ENCODE measurements at places on chromosomes 11 and 22.

GRCh38 chr11:12993626-12994025 is 15.5 kb upstream of the RASSF10 start:
- H3K27me3 ChIP-seq: no peaks in the 10 kb centered on the region
- DNase-seq: peak; percentile 74
- H3K27ac ChIP-seq: no peak overlapping the region

DNA sequence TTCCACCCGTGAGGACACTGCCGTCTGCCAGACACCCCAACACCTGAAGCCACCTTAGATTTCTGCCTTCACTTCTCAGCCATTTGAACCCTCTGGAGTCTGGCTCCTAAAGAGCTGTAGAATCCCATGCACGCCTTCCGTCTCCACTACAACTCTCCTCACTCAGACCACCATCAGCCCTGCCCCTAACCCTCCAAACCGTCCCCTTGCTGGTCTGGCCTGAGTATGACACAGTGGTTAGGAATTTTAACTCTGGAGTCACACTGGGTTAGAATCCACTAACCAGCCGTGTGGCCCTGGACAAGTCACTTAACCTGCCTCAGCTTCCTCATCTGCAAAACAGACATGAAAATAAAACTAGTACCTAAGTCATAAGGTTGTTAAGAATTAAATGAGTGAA is 3.0 kb downstream of the CNIH2 start:
- peaks cover 26% of the 10 kb centered on the region for H3K36me3 ChIP-seq
- no peak overlapping the region for H3K4me3 ChIP-seq
- H3K27ac ChIP-seq: no peak overlapping the region
- H3K4me1 ChIP-seq: peaks cover 5% of the 10 kb centered on the region
- no peak for DNase-seq

DNA sequence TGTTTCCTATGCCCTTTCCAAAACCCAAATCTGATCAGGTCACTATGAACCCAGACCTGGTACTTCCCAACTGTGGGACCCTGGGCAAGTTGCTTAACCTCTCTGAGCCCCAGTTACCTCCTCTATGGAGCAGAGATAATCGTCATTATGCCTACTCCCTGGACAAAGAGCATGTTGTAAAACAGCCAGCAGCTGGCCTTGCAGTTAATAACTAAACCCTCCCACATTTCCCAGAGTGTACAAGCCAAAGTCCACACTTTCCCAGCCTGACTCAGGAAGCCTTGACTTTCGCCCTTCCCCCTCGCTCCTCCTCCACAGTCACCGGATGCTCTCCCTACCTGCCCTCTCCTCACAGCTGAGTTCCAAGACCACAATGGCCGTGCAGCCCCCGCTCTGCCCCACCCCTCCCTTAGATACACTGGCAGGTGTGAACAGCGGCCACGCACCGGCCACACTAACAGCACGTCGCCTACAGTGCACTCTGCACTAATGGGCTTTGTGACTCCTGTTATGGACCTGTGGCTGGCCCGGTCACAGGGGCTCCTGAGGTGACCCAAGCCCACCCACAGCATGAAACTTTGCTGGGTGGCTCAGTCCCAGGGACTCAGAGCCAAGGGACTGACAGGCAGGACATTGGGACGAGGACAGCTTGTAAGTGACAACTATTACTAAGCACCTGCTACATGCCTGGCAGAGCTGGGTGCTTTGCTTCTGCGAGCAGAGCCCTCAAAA is 15.6 kb upstream of the MFNG start:
- peak overlapping the region; percentile 7 for H3K27ac ChIP-seq
- no peaks in the 10 kb centered on the region for H3K27me3 ChIP-seq
- no peak overlapping the region for H3K4me3 ChIP-seq

GRCh38 chr11:7609015-7609414 is 64.3 kb downstream of the CYB5R2 start:
- no peak overlapping the region for H3K27ac ChIP-seq
- no peaks in the 10 kb centered on the region for H3K27me3 ChIP-seq
- H3K36me3 ChIP-seq: peaks cover 5% of the 10 kb centered on the region
- peak overlapping the region; percentile 48 for H3K4me3 ChIP-seq

DNA sequence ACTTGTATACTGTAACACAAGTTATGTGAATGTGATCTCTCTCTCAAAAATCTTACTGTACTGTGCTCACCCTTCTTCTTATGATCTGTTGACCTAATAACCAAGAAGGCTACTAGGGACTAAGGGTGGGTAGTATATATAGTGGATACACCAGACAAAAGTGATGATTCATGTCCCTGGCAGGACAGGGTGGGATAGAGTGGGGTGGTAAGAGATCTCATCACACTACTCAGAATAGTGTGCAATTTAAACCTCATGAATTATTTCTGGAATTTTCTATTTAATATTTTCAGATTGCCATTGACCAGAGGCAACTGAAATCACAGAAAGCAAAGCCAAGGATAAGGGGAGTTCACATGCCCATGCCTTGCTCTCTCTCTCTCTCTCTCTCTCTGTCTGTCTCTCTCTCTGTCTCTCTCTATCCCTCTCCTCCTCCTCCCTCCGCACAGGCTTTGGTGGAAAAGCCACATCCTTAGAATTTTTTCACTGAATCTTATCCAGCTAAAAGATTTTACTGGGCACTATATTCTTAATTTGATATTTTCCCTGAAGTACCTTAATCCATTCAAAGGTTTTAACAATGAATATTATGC is 12.0 kb upstream of the STK33 start:
- H3K4me3 ChIP-seq: no peak overlapping the region
- DNase-seq: no peak
- no peaks in the 10 kb centered on the region for H3K4me1 ChIP-seq
- H3K27ac ChIP-seq: no peak overlapping the region

GRCh38 chr11:68506908-68507307 is 46.4 kb downstream of the PPP6R3 start:
- H3K27me3 ChIP-seq: no peaks in the 10 kb centered on the region
- no peak overlapping the region for H3K27ac ChIP-seq
- no peak overlapping the region for H3K4me3 ChIP-seq

DNA sequence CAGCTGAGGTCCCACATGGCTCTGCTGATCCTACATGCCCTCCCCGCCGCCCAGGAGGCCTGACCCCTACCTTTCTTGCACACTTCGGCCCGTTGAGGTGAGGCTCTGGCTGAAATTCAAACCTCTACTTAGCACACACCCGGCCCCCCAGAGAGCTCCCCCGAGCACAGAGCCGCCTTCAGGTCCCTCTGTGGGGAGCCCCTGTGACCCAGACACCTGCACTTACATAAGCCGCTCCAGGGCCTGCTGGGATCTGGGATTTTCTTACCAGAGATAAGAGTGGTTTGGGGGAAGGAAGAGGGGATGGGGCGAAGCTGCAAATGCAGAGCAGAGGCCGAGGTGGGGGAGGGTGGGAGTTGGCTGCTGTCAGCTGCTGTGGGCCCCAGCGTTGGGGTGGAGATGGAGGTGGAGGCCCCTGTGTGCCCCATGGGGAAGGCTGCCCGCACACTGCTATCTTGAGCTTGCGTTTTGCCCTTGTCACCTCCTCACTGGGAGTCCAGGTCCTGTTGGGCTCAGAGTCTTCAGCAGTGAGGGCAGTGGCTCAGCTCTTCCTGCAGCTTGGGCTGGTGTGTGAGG is 30.6 kb downstream of the CAPN1 start:
- no peaks in the 10 kb centered on the region for H3K27me3 ChIP-seq
- H3K27ac ChIP-seq: no peak overlapping the region
- no peak for DNase-seq
- H3K4me1 ChIP-seq: peaks cover 3% of the 10 kb centered on the region
- no peak overlapping the region for H3K4me3 ChIP-seq

DNA sequence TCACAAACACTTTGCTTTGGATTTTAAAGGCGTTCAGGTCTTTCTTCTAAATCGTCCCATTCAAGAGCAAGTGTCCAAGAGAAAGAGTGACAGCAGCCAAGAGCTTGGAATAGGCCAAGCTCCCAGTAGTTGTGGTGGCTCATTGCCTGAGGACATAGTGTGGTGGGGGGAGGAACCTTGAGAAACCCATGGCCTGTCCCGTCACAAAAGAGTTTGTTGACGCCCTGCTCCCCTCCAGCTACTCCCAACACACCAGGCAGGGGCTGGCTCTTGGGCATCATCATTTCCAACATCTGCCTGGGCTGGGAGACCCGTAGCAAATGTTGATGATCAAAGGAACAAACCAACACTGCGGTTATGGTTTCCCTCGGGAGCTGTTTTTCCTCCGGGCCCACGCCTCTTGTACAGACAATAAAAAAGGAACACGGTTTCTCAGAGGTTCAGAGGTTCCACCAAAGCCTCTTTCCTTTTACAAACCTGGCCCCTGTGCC is 20.8 kb downstream of the FADS3 start:
- H3K4me3 ChIP-seq: no peak overlapping the region
- peak; percentile 24 for DNase-seq
- H3K4me1 ChIP-seq: no peaks in the 10 kb centered on the region
- no peak overlapping the region for H3K27ac ChIP-seq
- H3K36me3 ChIP-seq: peaks cover 16% of the 10 kb centered on the region

DNA sequence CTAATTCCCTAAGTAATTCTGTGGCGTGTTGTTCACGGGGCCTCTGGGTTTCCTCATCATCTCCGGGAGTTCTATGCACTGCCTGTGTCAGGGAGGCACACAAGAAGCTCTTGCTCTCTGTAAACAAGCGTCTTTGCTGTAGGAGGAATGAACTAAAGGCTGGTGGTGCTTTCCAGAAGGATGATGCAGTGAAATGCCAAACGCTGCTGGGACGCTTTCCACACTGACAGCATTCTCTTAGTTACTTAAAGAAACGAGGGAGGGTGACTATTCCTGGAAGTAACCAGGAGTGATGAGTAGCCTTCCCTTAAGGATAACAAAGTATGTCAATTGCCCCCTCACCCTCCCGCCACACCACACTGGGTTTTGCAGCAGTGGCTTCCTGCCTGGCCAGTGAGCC is 38.5 kb upstream of the NUP50 start:
- H3K27ac ChIP-seq: no peak overlapping the region
- H3K27me3 ChIP-seq: no peaks in the 10 kb centered on the region
- H3K4me3 ChIP-seq: no peak overlapping the region
- H3K4me1 ChIP-seq: peaks cover 2% of the 10 kb centered on the region

DNA sequence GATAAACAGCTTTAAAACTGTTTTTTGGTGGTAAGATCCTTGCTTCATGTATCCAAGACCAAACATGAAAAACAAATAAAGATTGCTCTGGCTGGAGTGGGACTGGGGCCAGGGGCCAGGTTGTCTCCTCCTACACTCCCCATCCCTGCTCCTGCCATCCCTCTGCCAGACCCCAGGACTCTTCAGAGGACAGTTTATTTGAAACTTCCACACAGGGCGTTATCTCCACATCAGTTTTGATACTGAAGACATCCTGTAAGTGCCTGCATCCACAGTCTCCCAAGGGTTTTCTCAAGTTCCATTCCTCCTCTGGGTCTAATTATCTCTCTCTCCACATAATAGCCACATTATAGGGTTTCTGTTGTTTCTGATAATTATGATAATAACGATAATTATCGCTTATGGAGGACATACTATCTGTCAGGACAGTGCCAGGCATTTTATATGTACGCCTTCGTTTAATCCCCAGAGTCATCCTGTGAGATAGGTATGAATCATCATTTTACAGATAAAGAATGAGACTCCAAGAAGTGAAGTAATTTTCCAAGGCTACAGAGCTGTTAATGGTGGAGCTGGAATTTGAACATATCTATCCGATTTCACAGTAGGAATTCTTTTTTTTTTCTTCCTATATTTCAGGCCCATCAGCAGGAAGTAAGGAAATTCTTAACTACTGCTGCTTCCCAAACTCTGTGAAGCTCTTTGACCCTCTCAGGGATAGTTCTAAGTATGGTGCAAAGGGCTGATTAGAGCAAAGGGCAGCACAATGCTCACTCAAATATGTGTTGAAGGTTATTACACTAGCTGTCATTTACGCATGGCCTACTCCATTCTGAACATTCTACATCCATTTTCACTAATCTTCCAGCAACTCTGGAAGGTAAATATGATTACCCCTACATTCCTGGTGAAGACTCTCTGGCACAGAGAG is 488.0 kb upstream of the CCDC90B start:
- no peak overlapping the region for H3K27ac ChIP-seq
- H3K27me3 ChIP-seq: no peaks in the 10 kb centered on the region
- peak; percentile 61 for DNase-seq
- H3K36me3 ChIP-seq: no peaks in the 10 kb centered on the region
- peaks cover 1% of the 10 kb centered on the region for H3K4me1 ChIP-seq

GRCh38 chr11:116939499-116939898 is 102.1 kb upstream of the APOA1 start:
- no peaks in the 10 kb centered on the region for H3K36me3 ChIP-seq
- H3K4me1 ChIP-seq: peaks cover 3% of the 10 kb centered on the region
- H3K27ac ChIP-seq: no peak overlapping the region
- H3K4me3 ChIP-seq: no peak overlapping the region
- DNase-seq: no peak
- no peaks in the 10 kb centered on the region for H3K27me3 ChIP-seq

DNA sequence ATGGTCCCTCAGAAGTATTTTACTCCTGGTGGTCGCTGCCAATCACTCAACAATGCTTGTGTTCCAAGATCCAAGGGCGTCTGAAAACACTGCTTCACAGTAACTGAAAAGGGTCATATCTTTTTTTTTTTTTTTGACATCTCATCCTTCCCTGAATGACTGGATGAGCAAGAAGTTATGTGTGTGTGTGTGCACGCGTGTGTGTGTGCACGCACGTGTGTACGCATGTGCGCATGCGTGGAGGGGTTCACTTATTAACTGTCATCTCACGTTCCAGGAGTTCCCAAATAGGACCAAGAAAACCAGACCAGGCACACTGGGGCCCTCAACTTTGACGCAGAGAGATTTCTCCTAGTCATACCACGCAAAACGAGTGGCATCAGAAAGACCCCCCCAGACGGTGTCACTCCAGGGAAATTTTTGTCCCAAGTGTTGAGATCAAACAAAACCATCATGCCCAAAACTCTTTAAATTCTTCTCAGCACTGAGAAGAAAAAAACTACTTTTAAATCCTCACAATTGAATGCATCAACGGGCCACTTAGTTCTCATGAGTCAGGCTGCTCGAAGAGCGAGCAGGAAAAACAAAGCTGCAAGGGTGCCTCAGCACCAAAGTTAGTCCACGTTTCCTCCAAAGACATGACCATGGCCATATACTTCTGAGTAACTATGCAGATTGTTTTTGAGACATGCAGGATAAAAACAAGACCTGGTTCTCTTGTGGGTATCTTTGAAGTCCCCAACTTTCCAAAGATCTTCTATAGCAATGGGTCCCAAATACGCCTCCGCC is 12.9 kb downstream of the MN1 start:
- peaks cover 7% of the 10 kb centered on the region for H3K4me1 ChIP-seq
- no peaks in the 10 kb centered on the region for H3K27me3 ChIP-seq
- H3K36me3 ChIP-seq: no peaks in the 10 kb centered on the region
- no peak for DNase-seq
- H3K27ac ChIP-seq: no peak overlapping the region
